ENCODE measurements at places on chromosomes 11 and 22.

GRCh38 chr11:68506908-68507307 lies 46.4 kb downstream of the PPP6R3 start:
- DNase-seq: no peak

- no peak for DNase-seq
Observed at GRCh38 chr11:18063125-18063524, 17.1 kb upstream of the TPH1 start.

DNA sequence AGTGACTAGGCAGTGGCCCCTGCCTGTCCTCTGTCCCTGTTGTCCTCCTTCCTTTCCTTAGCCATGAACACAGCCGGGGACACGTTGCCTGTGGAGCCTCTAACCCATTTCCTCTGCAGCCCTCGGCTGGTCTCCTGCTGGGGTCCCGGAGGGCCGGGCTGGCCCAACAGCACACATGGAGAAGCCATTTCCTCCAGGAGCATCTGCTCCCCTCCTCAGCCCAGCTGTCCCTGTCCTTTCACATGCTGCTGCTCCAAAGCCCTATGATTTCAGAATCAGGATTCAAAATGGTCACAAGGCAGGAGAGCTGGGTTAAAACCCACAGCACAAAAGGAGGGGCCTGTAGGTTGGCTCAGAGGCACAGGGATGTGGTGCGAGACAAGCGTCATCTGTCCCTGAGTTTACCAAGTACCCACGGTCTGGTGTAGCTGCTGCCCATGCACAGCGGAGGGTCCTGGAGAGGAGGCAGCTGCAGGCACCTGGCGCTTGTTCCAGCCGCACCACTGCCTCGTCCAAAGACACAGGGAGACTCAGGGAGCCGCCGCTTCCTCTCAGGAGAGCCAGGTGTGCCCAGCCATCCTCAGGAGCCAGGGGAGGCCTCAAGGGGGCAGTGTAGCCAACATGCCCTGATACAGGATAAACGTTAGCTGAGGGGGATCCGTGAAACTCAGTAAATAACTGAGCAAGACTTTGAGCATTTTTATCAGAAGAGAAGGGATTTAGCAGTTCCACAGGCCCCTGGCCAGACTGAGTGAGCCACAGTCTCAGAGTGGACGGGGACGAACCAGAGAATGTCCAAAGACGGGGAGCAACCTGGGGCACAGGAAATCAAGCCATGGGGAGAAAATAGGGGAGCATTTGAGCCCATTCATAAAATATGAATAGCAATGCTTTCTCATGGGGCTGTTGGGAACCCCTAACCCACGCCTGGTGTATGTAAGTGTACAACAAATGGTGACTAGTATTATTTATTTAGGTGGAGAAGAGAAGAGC lies 3.9 kb upstream of the VSIG10L2 start:
- DNase-seq: peak; percentile 28

- DNase-seq: no peak
Observed at GRCh38 chr11:44028816-44029506, 18.8 kb upstream of the ACCSL start.

GRCh38 chr11:83249972-83250593 lies 36.1 kb downstream of the CCDC90B start:
- peak; percentile 42 for DNase-seq

DNA sequence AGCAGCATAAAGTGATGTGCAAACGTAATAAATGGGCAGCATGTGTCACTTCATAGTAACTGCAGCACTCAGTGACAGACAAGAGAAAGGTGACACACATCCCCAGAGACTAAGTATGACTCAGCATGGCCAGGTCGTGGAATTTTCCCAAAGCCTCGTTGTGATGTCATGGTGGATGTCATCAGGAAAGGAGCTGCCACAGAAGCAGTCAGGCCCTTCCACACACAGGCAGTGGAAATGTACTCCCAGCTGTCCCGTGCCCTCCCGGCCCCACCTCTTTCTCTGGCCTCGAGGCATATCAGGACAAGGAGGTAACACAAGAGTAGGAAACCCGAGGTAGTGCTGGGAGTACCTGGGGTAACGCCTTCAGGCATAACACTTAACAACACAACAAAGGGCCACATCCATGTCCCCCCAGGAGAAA lies 8.1 kb downstream of the PC start:
- DNase-seq: peak; percentile 83

DNA sequence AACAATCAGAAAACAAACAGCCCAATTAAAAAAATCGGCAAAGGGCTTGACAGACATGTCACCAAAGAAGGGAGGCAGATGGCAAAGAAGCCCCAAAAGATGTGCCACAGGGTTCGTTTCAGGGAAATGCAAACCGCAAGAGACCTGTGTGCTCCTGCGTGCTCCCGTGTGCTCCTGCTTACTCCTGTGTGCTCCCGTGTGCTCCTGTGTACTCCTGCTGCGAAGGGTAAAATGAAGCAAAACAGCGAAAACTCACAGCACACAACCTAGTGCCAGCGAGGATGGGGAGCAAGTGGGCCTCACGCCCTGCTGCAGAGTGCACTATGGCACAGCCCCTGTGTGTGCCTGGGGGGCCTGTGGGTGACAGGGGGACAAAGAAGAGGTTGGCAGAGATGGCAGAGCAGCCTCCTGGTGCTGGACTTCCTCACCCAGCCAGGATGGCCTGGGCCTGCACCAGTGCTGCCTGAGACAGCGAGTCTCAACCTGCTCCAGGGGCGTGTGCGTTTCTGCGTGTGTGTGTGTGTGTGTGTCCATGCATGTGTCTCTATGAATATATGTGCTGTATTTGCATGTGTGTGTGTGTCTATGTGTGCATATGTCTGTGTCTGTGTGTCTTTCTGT lies 14.0 kb downstream of the ASCL2 start:
- no peak for DNase-seq

DNA sequence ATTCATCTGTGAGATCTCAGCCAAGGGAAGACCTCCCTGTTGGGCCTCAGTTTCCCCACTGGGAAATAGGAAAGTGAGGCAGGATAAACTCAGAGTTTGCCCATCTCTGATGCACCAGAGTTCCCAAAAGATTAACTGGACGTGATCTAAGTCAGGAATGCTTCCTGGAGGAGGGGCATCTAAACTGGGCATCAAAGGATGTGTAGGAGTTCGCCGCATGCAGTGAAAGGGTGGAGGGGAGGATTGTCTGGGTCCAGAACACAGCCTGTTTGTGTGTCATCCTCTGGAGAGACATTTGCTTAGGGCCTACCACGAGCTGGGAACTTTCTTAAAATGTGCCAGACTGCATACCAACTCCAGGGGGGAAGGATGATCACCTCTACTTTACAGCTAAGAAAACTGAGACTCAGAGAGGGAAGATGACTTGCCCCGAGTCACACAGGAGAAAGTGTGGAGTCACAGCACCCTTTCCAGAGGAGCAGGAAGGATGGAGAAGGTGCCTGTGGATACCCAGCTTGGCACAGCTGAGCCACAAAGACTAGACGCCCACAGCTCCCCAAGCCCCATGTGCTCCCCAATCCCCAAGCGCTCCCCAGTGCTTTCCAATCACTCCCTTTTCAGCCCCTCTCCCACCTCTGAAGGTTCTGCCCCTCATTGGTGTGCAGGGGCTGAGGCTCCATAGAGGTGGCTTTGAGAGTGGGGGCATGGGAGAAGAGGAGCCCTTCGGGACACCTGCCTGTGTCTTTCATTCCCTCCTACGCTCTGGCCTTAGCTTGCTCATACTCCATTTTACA lies 50.1 kb downstream of the MN1 start:
- no peak for DNase-seq

DNA sequence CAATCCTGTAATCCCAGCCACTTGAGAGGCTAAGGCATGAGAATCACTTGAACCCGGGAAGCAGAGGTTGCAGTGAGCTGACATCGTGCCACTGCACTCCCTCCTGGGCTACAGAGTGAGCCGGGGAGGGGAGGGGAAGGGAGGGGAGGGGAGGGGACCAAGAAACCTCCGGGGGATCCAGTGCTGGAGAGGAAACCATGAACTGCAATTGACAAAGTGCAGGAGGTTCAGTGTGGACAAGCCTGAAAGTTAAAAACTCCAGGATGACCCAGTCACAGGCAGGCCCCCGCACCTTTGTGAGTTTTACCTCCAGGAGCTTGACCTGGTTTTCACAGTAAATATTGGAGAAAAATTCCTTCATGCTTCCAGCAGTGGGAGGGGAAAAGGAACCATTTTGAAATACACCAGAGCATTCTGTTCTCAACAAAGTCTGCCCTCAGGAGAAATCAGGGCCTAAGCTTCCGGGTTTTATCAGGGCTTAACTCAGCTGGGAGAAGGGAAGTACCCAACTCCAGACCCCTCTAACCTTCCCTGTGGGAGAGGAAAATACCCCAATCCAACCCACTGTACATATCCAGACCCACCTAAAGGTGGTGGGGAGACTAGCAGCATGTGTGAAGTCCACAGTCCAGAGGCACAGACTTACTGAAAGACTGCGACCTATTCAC lies 15.5 kb upstream of the ZFTA start:
- DNase-seq: no peak

DNA sequence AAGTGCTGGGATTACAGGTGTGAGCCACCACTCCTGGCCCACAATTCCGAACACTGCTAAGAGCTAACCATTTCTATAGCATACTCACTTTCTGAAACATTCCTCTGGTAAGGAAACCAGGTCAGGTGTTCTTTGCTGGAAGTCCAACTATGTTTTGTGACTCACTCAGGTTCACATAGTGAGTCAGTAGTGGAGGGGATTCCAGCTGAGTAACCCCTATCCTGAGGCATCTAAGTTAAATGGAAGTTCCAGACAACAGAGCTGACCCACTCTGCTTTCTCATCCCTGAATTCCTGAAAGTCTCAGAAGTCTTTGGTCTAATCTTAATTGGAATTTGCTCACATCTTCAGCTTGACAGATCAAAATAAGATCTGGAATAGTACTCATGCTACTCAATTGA lies 3.0 kb upstream of the CHRNA10 start:
- DNase-seq: peak; percentile 66

DNA sequence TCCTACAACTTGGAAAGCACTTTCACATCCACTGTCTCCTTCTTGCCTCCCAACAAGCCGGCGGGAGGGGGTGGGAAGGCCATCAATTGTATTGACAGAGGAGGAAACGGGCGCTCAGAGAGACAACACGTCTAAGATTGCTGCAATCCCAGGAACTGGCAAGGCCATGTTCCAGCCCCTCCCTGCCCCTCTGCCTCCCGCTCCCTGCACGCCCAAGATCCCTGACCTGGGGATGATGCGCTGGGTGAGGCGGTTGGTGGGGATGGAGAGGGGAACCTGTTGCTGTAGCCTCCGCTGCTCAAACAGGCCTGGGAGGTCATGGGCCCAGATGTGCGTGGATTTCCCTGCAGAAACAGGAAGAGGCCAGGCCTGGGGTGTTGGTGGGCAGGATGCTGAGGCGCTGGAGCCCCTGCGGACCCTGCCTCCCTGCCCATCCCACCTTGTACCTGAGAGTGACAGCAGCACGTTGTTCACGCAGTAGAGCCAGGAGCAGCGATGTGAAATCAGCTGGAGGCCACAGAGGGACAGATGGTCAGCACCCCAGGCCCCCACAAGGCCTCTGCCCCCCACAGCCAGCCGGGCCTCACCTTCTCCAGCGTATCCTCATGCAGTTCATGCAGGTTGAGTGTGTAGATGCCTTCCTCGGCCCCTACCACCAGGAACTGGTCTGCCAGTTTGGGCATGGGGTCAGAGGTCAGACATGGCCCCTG lies 6.8 kb downstream of the MAP4K2 start:
- no peak for DNase-seq

DNA sequence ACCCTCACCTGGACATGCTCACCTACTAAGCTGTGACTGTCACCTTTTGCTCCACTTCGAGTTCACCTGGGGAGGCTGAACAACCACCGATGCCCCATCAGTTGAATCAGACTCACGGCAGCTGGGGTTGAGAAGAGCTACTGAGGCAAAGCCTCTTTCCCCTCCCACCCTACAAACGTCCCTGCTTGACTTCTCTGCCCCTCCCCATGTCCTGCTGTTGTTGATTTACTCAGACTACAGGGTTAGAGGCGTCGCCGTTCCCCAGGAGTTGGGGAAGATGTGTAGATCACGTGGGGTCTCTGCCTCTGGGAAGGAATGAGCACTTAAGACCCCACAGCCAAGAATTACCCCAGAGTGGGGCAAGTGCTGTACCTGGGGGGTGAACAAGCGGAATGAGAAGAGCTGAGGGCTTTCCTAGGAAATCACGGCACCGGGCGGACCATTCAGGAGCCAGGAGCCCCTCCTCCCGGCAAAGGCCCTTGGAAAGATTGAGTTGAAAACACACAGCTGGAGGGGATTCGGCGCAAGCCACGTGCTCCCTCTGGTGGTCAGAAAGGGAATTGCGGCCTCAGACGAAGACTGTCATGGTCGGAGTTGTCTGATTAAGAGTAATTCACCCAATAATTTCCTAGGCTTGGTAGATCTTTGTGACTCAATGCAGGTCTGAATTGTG lies 7.0 kb downstream of the FXYD2 start:
- DNase-seq: peak; percentile 71

- peak; percentile 92 for DNase-seq
Observed at GRCh38 chr22:27139935-27140511, 482.6 kb downstream of the MIAT start.

GRCh38 chr11:26144291-26144690 lies 187.6 kb upstream of the ANO3 start:
- DNase-seq: peak; percentile 14

GRCh38 chr22:22167791-22168189 lies 76.8 kb upstream of the VPREB1 start:
- DNase-seq: no peak

DNA sequence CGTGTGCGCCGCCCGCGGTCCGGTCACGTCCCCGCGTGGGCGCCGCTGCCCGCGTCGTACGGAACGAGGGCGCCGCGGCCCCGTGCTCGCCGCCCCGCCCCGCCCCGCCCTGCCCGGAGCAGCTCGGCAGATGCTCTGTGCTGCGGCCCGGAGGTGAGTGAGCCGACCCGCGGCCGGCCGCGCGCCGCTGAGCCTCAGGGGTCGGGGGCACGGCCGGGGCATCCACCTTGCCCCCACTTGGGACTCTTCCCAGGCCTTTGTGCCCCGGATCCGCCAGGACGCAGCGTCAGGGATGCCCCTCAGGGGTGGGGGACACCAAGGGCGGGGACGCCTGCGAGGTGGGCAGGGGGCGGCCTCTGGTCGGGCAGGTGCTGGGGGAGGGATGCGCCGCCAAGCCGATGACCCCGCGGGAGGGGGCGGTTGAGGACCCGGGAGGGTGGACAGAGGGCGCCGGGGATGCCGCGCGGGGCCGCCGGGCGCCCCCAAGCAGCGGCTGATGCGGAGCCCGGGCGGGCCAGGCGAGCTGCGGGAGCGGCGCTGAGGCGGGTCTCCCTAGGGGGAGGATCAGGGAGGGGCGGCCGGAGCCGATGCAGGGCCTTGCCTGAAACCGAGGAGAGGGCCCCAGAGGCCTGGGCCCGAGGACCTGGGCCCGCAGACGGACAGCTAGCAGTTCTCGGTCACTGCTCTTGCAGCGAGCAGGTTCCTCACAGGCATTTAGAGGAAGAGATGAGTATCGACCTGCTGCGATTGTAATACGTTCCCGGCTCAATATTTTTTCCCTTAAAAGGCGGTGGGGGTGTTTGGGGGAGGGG lies at the start of gene GNAZ:
Gene GNAZ, plus strand, starts transcription at position 102 of the 812 bp plus-strand sequence. CDS start 25,177 bp downstream, outside the sequence.
- peak; percentile 16 for DNase-seq

- DNase-seq: no peak
Observed at GRCh38 chr11:28105869-28106268, 2.1 kb downstream of the KIF18A start.

- peak; percentile 19 for DNase-seq
Observed at GRCh38 chr11:83721263-83721662, 435.1 kb upstream of the CCDC90B start.

GRCh38 chr11:104704146-104704830 lies 194.0 kb downstream of the CASP12 start:
- DNase-seq: no peak

Measured in fibroblast of skin of right biceps (primary cell).